ENCODE measurements at places on chromosomes 12 and 14.

- no peak for DNase-seq
Observed at GRCh38 chr12:2580821-2581220, 213.9 kb upstream of the FKBP4 start.

- no peak for DNase-seq
Observed at GRCh38 chr14:102196039-102196901, 56.6 kb downstream of the WDR20 start.

GRCh38 chr14:103122947-103123633 lies at the start of gene TNFAIP2:
Gene TNFAIP2 (plus strand): TSS chr14:103123461. CDS start chr14:103126458, 2,997 bp downstream.
- peak; percentile 78 for DNase-seq

DNA sequence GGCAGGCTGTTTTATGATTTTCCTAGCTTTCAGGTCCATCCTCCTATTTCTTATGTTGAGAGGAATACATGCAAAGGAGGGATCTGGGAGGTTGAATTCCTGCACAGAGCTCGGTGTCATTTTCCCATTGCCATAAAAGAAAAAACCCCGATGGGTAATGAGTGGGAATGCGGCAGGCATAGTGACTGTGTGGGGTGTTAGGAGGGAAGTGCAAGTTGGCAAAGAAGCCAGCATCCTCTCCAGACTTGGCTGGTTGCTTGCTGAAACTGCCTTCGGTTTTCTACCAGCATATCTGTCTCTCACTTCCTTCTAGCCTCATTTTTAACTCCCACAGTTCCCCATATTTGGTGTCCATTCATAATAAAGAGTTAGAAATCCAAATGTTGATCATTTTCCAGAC lies 1046.1 kb downstream of the SLC6A15 start:
- DNase-seq = no peak

DNA sequence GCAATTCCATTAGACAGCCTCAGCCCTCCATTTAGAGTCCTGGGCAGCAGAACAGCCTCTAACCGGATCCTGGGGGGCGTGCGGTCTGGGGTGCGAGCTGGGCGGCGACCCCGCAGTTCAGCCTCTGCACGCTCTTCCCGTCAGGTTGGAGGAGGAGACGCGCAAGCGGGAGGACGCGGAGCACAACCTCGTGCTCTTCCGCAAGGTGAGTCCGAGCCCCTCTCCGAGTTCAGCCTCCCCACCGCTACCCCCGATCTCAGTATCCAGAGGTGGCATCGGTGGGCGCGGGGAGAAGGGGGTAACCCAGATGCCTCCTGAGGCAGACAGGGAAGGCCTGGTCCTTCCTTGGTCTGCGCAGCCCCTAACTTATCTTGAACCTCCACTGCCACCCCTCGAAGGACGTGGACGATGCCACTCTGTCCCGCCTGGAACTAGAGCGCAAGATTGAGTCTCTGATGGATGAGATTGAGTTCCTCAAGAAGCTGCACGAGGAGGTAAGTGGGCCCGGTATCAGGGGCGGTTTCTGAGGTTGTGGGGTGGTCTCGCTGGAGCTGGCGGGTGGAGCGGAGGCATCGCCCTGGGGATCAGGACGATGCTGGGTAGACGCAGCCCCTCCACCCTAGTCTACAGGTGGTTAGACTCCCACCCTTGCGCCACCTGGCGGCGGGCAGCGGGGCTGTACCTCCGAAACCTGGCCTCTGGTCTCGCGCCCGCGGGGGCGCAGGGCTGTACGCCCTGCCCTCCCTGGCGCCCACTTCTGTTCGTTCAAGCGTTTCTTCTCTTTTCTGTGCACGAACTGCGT lies 1.3 kb downstream of the PRPH start:
- DNase-seq = peak; percentile 52

- no peak for DNase-seq
Observed at GRCh38 chr14:73887318-73887616, 608 bp downstream of the ZNF410 start.

- DNase-seq = no peak
Observed at GRCh38 chr12:95429172-95429510, 44.8 kb upstream of the METAP2 start.

DNA sequence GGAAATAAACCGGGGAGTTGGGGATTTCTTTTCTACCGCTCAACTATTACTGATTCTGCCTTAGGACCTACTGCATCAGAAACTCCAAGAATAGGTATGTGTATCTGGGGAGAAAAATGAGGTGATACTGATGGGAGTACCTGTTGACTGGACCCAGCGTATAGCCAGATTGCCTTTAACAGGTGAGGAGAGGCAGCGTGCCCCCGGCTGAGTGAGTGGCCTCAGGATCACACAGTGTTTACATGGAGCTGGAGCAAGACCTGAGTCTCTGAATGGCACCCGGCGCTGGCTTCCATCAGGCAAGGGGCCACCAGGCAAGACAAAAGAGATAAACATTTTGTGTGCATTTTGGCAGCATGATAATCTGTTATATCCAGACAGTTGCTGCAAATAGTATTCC lies 496.2 kb downstream of the EGLN3 start:
- no peak for DNase-seq

- DNase-seq = peak; percentile 55
Observed at GRCh38 chr12:59929110-59929509, 333.3 kb downstream of the SLC16A7 start.

GRCh38 chr14:39592116-39592789 lies 160.0 kb upstream of the FBXO33 start:
- DNase-seq = no peak

- no peak for DNase-seq
Observed at GRCh38 chr12:92216092-92216491, 70.4 kb upstream of the BTG1 start.

GRCh38 chr14:80483331-80483730 lies 272.0 kb upstream of the DIO2 start:
- no peak for DNase-seq

- DNase-seq = no peak
Observed at GRCh38 chr14:67853715-67854114, 34.1 kb downstream of the RAD51B start.

DNA sequence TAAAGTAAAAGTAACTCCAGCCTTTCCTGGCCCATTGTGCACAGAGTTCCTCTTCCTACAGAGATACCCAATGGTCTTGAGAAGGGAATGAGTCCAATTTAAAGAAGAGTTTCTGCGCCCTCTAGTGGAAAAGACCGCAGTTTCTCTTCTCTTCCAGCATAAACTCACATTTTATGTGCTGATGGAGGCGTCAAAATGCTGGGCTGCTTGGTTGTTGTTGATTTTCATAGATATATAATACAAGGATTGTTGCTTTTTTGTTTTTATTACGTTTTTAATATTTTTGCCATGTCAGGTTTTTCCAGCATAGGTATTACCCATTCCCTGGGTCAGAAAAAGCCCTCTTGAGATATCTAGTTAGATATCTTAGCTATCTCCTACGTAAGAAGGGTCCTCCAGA lies 356.9 kb upstream of the STXBP6 start:
- peak; percentile 38 for DNase-seq

DNA sequence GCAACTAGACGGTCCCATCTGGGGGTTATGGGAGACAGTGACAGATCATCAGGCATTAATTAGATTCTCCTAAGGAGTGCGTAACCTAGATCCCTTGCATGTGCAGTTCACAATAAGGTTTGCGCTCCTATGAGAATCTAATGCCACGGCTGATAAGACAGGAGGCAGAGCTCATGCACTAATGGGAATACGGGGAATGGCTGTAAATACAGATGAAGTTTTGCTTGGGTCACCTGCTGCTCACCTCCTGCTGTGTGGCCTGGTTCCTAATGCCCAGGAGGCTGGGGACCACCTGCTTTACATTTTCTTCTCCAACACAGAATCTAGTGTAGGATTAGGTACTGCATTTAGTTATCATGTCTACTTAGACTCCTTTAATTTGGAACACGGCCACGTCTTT lies 49.7 kb upstream of the SAV1 start:
- no peak for DNase-seq

DNA sequence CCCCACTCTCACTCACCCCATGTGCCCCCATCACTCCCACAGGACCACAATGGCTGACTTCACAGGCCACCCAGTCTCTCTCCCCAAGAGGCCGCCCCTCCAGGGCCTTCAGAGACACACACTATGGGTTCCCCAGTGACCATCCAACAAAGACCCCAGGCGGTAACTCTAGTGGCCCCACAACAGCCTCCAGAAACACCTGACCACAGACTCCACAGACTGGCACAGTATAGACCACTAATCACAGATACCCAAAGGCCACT lies 3.0 kb downstream of the ZNF605 start:
- DNase-seq = no peak

GRCh38 chr12:32398816-32399369 lies 465 bp upstream of the FGD4 start:
- DNase-seq = no peak

DNA sequence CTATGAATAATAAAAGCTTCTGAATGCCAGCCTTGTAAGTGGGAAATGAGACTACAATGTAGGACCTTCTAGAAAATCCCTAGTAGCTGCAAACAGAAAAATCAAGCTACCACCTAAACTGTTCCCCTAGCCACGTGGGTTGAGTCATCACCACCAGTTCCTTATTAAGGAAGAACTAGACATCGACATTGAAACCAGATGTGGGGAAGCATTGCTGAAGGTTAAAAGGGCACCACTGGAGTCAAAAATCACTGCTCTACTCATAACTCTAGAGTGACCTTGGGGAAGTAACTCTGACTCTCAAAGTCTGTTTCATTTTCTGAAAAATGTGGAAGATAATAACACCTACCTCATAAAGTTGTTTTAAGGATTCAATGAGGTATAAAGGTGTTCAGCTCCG lies 9.4 kb upstream of the CNIH1 start:
- DNase-seq = no peak

- DNase-seq = no peak
Observed at GRCh38 chr14:69451941-69452340, 32.6 kb upstream of the PLEKHD1 start.

GRCh38 chr12:115155665-115156645 lies 472.0 kb upstream of the TBX3 start:
- peak; percentile 99 for DNase-seq

GRCh38 chr12:48043771-48044170 lies 39.5 kb upstream of the COL2A1 start:
- no peak for DNase-seq

DNA sequence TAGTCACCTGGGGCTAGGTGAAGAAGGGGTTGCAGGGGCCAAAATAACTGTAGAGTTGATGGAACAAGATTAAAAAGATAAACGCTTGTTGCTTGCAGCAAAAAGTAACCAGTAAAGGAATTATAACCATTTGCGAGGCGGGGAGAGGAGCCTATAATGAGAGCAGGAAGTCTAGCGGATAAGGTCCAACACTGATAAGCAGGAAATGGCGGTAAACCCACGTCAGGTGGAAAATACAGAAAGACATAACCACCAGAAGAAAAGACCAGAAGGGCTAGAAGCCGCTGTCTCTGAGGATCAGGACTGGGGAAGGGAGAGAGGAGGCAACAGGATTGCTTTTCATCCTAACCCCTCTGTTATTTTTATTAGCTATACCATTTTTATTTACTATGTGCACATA lies 303.3 kb downstream of the DPF3 start:
- DNase-seq = no peak

DNA sequence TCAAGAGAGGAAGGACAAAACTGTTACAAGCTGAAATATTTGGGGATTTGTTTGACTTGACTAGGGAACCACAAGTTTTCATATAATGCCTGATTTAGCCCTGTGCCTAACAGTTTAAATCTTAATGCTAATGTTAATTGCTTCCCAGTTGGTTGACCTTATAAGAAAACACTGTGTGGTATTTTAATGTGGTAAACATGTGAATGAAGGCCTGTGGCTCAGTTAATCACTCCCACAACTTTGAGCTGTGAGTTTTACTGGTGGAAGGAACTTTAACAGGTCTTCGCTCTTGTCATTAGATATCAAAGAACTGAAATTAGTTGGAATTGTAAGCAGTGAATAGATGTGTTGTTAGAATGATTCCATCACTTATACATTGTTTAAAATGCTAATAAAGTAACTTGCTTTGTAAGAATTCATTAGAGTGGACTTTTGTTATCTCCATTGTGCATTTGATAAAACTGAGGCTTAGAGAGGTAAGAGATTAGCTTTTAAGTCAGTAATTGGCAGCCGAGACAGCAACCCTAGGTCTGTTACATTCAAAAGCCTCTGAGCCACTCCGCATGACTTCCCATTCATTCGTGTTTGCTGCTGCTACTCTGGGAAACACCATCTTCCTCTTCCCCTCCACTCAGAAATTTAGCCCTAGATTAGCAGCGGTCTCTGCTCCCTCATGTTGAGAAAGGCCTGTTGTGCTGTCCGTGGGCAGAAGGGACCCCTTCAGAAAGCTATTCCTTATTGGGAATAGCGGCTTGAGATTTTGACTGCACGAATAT lies 1.0 kb upstream of the TBK1 start:
- peak; percentile 45 for DNase-seq

DNA sequence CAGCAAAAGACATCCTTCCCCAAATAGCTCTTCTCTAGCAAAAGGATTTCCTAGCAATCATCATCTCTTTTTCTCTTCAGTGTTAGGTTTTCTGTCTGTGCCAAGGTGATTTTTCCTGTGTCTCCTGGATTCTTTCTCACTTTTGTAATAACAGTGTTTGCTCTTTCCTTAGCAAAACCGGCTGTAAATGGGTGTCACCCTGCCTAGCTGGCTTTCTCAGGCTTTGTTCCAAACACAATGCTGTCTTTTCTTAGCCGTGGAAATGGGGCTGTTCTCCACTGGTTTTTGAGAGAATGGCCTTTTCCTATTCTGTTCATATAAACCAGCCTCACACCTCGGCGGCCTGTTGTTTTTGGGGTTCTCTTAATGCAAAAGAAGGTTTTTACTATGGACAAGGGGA lies 21.9 kb downstream of the JDP2 start:
- DNase-seq = no peak

DNA sequence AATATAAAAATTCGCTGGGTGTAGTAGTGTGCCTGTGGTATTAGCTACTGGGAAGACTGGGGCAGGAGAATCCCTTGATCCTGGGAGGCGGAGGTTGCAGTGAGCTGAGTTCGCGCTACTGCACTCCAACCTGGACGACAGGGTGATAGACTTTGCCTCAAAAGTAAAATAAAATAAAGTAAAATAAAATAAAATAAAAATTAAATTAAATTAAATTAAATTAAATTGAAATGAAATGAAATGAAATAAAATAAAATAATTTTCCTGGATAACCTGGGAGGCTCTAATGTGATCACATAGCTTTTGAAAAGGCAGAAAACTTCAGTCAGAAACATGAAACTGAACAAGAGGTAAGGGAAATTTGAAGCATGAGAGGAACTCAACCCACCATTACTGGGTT lies 818.4 kb upstream of the ATXN7L3B start:
- DNase-seq = no peak

GRCh38 chr14:102819176-102819628 lies 42.0 kb downstream of the TRAF3 start:
- peak; percentile 57 for DNase-seq

DNA sequence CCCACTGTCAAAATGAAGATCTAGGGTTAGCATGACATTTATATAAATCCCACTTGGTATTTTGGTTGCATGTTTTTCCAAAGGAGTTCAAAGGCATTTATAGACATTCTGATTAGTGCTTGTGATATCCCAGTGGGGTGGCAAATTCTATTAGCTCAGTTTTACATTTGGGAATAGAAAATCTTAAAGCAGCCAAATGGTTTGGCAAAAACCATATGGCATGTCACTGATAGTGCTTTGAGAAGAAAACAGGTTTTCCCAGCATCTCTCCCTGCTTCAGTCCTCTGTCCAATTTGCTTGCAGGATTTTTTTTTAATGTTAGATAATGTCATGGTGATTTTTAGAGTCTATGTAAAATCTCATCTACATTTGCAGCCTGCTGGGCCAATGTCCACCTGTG lies 225.1 kb upstream of the DIO3 start:
- DNase-seq = no peak
